Breast epithelium (tissue), 4 donors: ENCODE measurements at places on chromosomes 13 and 19.

GRCh38 chr13:56773148-56773547, 367.6 kb upstream of the PRR20A start:
- no peaks in the 10 kb centered on the region for H3K27me3 ChIP-seq
- no peak overlapping the region for H3K4me3 ChIP-seq
- DNase-seq: no peak
- H3K36me3 ChIP-seq: no peaks in the 10 kb centered on the region
- no peaks in the 10 kb centered on the region for H3K4me1 ChIP-seq

- H3K4me1 ChIP-seq: peaks cover 4% of the 10 kb centered on the region
- no peaks in the 10 kb centered on the region for H3K36me3 ChIP-seq
- peaks cover 4% of the 10 kb centered on the region for H3K27me3 ChIP-seq
- peak overlapping the region; percentile 58 for H3K4me3 ChIP-seq
- DNase-seq: no peak
These were observed 13.5 kb downstream of the DPF1 start for GRCh38 chr19:38210458-38210987.

GRCh38 chr19:12646551-12646950, 20.0 kb downstream of the MAN2B1 start:
- no peaks in the 10 kb centered on the region for H3K36me3 ChIP-seq
- H3K27me3 ChIP-seq: no peaks in the 10 kb centered on the region
- peaks cover 8% of the 10 kb centered on the region for H3K4me1 ChIP-seq
- H3K27ac ChIP-seq: no peak overlapping the region
- DNase-seq: no peak

DNA sequence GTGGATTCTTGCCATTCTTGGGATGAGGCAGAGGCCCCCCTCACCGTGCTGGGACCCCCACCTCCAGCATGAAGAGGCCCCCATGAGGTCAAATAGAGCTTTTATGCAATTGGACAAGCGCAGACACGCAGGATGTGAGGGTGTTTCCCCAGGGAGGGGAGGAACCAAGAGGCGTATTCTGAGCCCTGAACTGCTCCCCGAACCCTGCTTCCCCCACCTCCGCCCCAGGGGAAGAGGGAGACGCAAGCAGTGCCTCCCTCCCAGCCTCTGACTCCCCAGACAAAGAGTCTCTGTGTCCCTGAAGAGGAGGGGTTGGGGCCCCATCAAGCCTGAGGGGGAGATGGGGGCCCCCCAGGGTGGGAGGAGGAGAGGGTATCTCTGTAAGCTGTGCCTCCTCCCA, 1.3 kb upstream of the RDH8 start:
- H3K27ac ChIP-seq: no peak overlapping the region
- peaks cover 3% of the 10 kb centered on the region for H3K27me3 ChIP-seq
- no peaks in the 10 kb centered on the region for H3K36me3 ChIP-seq
- DNase-seq: no peak
- H3K4me3 ChIP-seq: no peak overlapping the region
- no peaks in the 10 kb centered on the region for H3K4me1 ChIP-seq

GRCh38 chr13:50485979-50486935, 357.2 kb downstream of the DLEU7 start:
- H3K36me3 ChIP-seq: no peaks in the 10 kb centered on the region
- no peak for DNase-seq
- H3K4me1 ChIP-seq: no peaks in the 10 kb centered on the region
- H3K27me3 ChIP-seq: no peaks in the 10 kb centered on the region
- no peak overlapping the region for H3K4me3 ChIP-seq

DNA sequence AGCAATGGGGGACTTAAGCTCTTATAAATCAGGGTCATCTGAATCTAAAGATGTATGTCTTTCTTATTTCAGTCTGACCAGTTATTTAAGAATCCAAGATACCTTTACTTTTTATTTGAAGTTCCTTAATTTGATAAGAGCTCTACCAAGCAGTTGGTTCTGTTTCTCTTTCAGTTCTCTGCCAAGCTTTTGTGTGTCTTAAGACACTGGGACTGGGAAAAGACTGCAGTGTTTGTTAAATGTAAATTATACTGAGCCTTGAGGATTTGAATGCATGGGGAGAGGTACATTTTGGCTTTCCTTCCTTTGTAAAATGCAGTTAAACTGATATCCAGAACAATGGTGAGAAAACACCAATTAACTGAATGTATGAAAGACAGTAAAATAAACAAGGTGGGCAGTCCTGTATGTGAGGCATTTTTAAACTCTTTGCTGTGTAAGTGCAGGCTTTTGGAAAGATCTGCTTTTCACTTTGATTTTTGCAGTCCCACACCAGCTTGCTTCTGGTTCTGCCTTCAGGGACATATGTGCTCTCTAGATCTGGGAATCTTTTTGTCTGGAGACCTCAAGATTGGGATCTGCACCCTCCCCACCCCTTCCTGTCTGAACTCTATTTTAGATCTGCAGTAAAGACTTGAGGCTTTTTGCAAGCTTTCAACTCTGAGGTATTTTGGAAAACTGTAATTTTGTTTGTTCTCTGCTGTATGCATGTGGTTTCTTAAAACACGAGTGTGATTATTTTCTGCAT, 77.6 kb downstream of the LRCH1 start:
- peaks cover 7% of the 10 kb centered on the region for H3K4me1 ChIP-seq
- H3K36me3 ChIP-seq: no peaks in the 10 kb centered on the region
- DNase-seq: no peak
- H3K27ac ChIP-seq: no peak overlapping the region

DNA sequence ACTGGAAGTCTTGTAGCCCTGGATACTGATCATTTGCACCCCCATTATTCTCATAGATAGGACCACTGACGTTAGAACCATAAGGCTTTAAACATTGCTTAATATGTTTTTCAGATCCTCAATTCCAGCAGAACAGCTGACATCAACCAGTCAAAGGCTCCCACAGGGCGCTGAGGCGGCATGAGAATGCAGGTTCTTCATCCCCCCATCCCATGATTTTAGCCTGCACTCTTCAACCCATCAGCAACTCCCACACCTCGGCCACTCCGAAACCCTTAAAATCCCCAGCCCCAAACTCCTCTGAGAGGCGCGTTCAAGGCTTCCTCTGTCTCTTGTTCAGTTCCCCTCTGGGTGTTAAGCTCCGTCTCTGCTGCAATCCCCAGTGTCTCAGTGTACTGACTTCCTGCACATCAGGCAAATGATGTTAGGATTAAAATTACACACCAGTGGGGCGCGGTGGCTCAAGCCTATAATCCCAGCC, 24.3 kb upstream of the LAMP1 start:
- no peak overlapping the region for H3K27ac ChIP-seq
- no peaks in the 10 kb centered on the region for H3K27me3 ChIP-seq
- H3K4me1 ChIP-seq: no peaks in the 10 kb centered on the region
- DNase-seq: no peak
- no peak overlapping the region for H3K4me3 ChIP-seq

DNA sequence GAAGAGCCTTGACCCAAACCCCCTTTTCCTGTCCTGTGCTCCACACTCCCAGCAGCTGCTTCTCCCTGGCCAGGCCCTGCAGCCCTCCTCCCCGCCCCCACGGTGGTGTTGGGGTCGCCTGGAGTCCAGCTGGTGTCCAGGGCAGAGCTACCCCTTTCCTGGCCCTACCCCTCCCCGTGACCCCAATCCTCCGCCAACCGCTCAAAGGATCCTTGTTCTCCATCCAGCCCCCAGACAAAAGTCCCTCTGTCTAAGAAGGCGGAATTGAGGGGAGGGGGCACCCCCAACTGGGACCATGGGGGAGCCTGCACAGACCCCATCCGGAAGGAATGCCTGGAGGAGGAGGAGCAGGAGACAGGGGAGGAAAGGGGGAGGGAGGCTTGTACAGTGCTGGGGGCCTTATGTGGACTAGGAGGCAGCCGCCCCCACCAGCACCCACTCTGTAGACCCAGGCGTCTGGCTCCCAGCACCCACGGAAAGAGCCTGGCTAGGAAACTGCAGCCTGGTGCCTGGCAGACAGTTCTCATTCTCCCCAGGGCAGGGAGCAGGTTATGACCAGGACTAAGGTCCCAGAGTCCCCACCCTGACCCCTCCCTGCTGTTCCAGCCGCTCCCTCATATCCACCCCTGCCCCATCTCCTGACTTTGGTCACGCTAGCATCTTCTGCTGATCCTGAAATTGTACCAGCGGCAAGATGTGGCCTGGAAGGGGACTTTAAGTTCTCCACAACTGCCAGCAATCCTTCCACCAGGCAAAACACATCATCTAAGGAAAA, at the start of gene FXYD3:
Gene FXYD3 (plus strand): TSS at position 647 of the 775 bp plus-strand sequence. CDS start 3,554 bp downstream, outside the sequence.
- no peaks in the 10 kb centered on the region for H3K27me3 ChIP-seq
- H3K27ac ChIP-seq: peak within 1 kb of the TSS; percentile 91
- no peak for DNase-seq
- H3K4me1 ChIP-seq: peaks cover 7% of the 10 kb centered on the region
- no peaks in the 10 kb centered on the region for H3K36me3 ChIP-seq
- peak within 1 kb of the TSS; percentile 17 for H3K4me3 ChIP-seq

DNA sequence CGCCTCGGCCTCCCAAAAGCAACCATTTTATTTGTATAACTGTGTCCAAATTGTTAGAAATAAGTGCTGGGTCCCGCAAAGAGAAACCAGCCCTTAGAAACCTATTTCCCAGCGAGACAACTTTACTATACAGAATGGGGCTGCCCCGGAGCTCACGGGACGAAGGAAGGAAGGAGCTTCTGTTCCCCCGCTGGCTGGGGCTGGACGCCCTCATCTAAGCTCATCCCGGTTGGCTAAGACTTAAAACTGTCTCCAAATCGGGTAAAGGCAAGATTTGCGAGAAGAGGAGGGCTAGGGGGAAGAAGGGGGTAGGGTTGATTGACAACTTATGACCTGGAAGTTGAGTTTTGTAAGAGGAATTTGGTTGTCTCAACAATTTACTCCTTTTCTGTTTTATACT, 12.3 kb upstream of the BSG start:
- no peaks in the 10 kb centered on the region for H3K27me3 ChIP-seq
- no peak overlapping the region for H3K27ac ChIP-seq
- peaks cover 7% of the 10 kb centered on the region for H3K4me1 ChIP-seq
- H3K36me3 ChIP-seq: no peaks in the 10 kb centered on the region
